ENCODE measurements at places on chromosomes 11 and 22.
A peak's percentile ranks its signal among the peaks of the same experiment; 100 is the strongest.

DNA sequence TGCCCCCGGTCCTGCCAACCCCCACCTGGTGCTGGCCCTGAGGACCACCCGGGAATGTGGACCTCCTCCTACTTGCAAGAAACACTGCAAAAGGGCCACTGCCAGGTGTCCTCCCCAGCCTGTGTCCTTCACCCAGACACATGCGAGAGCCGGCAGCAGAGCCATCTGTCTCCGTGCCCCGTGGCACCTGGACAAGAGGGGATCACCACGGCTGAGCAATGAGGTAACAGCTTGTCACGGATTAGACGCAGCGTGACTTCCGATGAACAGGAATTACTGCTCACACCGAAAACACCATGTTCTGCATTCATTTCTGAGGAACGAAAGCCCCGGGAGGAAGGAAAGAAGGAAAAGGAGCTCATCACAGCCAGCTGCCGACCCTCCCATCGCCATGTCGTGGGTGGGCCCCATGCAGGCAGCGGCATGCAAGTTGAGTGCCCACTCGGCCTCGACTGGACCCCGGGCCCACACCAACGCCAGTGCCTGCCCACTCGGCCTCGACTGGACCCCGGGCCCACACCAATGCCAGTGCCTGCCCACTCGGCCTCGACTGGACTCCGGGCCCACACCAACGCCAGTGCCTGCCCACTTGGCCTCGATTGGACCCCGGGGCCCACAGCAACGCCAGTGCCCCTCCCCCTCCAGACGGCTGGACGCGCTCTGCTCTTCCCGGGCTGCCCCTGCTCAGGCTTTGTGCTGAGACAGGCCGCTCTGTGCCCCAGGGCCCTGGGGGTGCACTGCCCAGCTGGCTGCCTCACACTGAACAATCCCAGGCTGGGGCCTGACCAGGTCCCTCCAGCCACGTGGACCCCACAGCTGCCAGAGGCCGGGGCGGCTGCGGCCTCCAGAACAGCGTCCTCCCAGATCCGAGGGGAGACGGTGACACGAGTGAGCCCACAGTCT is 22.0 kb downstream of the CHID1 start:
- no peak overlapping the region for H3K4me3 ChIP-seq
- no peak for DNase-seq
- no peak overlapping the region for H3K27ac ChIP-seq
- no peaks in the 10 kb centered on the region for H3K4me1 ChIP-seq
- no peaks in the 10 kb centered on the region for H3K36me3 ChIP-seq

DNA sequence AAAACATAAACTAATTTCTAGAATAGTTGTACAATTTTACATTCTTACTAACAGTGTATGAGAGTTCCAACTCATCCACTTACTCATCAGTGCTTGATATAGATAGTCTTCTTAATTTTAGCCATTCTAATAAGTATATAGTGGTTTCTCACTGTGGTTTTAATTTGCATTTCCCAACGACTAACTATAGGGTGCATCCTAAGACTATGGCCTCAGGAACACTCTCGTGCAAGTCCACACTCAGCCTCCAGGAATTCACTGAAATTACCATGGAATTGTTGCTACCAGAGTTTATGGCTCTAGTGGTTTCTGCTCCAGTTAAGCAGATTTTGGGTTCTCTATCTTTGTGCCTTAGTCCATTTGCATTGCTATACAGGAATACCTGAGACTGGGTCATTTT is 60.1 kb upstream of the GUCY1A2 start:
- no peak overlapping the region for H3K27ac ChIP-seq
- no peaks in the 10 kb centered on the region for H3K36me3 ChIP-seq
- no peak overlapping the region for H3K4me3 ChIP-seq
- H3K27me3 ChIP-seq: no peaks in the 10 kb centered on the region
- DNase-seq: no peak
- no peaks in the 10 kb centered on the region for H3K4me1 ChIP-seq

GRCh38 chr11:126477535-126478305 is 122.2 kb downstream of the ST3GAL4 start:
- H3K27ac ChIP-seq: peak overlapping the region; percentile 88
- peak; percentile 38 for DNase-seq
- H3K4me3 ChIP-seq: peak overlapping the region; percentile 52
- H3K4me1 ChIP-seq: peaks cover 15% of the 10 kb centered on the region
- no peaks in the 10 kb centered on the region for H3K27me3 ChIP-seq
- no peaks in the 10 kb centered on the region for H3K36me3 ChIP-seq

DNA sequence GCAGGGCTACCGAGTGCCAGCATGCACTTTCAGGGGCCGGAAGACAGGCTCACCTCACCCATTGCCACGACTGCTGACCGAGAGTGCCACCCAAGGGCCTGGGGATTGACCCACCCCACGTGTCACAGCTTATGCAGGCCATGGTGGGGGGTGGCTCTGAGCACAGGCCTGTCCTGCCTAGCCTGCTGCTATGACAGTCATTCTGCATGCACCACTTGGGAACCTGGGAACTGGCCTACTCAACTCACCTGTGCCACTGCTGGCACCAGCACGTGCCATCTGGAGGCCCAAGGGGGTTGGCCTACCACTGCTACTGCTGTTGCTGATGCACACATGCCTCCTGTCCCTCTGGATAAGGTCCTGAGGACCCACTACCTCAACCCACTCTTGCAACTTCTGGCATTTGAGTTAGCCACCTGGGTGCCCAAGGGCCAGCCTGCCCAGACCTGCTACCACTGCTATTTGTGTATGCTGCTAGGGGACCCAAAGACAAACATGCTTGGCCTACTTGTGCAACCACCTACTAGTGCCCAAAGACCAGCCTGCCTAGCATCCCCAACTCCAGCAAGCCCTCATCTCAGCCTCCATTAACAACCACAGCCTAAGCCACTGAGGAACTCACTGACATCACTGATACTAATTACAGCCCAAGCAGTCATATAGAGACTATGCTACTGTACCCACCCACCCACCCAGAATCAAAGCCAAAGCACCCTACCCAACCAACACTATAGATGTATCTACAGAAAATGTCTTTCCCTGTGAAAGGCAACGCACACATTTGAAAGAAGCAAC is 59.0 kb upstream of the NARS2 start:
- H3K36me3 ChIP-seq: peaks cover 5% of the 10 kb centered on the region
- H3K4me3 ChIP-seq: no peak overlapping the region
- H3K27me3 ChIP-seq: peaks cover 5% of the 10 kb centered on the region
- DNase-seq: no peak
- no peak overlapping the region for H3K27ac ChIP-seq

GRCh38 chr11:12806113-12806512 is 131.9 kb downstream of the TEAD1 start:
- no peaks in the 10 kb centered on the region for H3K36me3 ChIP-seq
- no peak overlapping the region for H3K4me3 ChIP-seq
- H3K4me1 ChIP-seq: peaks cover 9% of the 10 kb centered on the region
- H3K27me3 ChIP-seq: peaks cover 27% of the 10 kb centered on the region
- DNase-seq: no peak
- no peak overlapping the region for H3K27ac ChIP-seq

DNA sequence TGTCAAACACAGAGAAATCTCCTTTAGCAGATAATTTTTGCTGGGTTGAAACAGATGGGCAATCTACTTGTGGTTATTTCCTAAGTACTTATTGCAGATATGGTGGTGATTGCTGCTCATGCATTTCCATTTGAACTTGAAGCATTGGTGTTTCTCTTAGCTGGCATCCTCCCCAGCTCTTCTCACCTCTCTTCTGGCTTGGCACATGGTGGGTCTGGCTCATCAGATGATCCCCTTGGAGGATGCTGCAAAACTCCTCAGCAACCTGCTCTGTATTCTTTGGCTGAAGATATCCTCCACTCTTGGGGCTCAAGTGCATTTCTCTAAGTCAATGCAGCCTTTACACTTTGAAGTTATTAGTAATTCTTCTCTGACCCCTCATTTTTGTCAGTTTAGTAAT is 87.3 kb upstream of the MYO18B start:
- no peaks in the 10 kb centered on the region for H3K27me3 ChIP-seq
- H3K4me1 ChIP-seq: peaks cover 8% of the 10 kb centered on the region
- no peak overlapping the region for H3K27ac ChIP-seq
- H3K36me3 ChIP-seq: peaks cover 32% of the 10 kb centered on the region
- DNase-seq: no peak

- peaks cover 7% of the 10 kb centered on the region for H3K36me3 ChIP-seq
- peak; percentile 49 for DNase-seq
- H3K4me1 ChIP-seq: peaks cover 50% of the 10 kb centered on the region
- peak overlapping the region; percentile 86 for H3K4me3 ChIP-seq
- peak overlapping the region; percentile 87 for H3K27ac ChIP-seq
Observed at GRCh38 chr22:40178417-40179409, 988 bp downstream of the TNRC6B start.

GRCh38 chr11:125371431-125371935 is 124.6 kb downstream of the FEZ1 start:
- H3K36me3 ChIP-seq: no peaks in the 10 kb centered on the region
- no peak overlapping the region for H3K27ac ChIP-seq
- DNase-seq: no peak
- H3K4me3 ChIP-seq: no peak overlapping the region
- peaks cover 43% of the 10 kb centered on the region for H3K27me3 ChIP-seq

GRCh38 chr11:68460741-68461574 is at the start of gene PPP6R3:
TSS of gene PPP6R3 (plus strand) at chr11:68460752. CDS start at chr11:68537665, 76,913 bp downstream.
- peaks cover under 1% of the 10 kb centered on the region for H3K27me3 ChIP-seq
- H3K4me3 ChIP-seq: peak within 1 kb of the TSS; percentile 91
- H3K4me1 ChIP-seq: peaks cover 34% of the 10 kb centered on the region
- peak within 1 kb of the TSS; percentile 93 for H3K27ac ChIP-seq
- H3K36me3 ChIP-seq: peaks cover 3% of the 10 kb centered on the region

DNA sequence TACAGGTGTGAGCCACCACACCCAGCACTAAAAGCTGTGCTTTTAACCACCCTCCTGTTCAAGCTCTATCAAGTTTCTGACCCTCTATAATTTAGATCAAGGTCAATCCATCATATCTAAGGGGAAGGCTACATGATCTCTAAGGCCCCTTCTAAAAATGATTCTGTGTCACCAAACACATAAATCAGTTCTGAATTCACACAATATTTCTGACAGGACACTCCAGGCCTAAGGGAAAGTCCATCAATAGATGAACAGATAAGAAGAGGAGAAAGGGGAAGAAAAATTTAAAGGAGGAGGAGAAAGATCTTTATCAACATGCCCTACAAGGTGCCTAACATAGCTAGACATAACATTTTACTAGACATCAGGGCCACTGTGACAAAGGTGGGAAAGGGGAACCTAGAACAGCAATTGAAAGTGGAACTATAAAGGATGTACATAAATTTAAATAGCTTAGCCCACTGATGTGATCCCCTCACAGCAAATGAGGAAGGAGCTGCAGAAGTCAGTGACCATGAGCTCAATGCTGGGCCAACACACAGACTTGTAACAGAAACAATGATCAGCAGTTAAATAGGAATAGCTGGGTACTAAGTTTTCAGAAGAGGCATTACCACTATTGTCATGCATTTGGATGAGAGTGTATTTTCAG is 4.7 kb downstream of the PRCP start:
- H3K4me3 ChIP-seq: no peak overlapping the region
- H3K27me3 ChIP-seq: no peaks in the 10 kb centered on the region
- peaks cover 7% of the 10 kb centered on the region for H3K36me3 ChIP-seq

- H3K4me1 ChIP-seq: peaks cover 10% of the 10 kb centered on the region
- peak overlapping the region; percentile 82 for H3K4me3 ChIP-seq
- H3K27me3 ChIP-seq: peaks cover 3% of the 10 kb centered on the region
- peak overlapping the region; percentile 86 for H3K27ac ChIP-seq
Observed at GRCh38 chr11:34050581-34051348, 766 bp upstream of the CAPRIN1 start.

DNA sequence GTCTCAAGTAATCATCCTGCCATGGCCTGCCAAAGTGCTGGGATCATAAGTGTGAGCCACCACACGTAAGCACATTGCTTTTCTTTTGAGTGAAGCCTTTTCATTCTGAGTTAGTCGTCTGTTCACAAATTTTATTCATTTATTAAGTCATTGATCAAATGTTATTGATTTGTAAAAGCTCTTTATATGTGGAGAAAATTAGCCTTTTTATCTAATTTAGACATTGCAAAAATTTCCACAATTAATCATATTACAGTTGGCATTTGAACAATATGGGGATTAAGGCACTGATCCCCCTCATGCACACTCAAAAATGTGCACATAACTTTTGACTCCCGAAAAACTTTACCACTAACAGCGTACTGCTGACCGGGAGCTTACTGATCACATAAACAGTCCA is 7.5 kb upstream of the EMID1 start:
- peaks cover 14% of the 10 kb centered on the region for H3K4me1 ChIP-seq
- no peak overlapping the region for H3K4me3 ChIP-seq

DNA sequence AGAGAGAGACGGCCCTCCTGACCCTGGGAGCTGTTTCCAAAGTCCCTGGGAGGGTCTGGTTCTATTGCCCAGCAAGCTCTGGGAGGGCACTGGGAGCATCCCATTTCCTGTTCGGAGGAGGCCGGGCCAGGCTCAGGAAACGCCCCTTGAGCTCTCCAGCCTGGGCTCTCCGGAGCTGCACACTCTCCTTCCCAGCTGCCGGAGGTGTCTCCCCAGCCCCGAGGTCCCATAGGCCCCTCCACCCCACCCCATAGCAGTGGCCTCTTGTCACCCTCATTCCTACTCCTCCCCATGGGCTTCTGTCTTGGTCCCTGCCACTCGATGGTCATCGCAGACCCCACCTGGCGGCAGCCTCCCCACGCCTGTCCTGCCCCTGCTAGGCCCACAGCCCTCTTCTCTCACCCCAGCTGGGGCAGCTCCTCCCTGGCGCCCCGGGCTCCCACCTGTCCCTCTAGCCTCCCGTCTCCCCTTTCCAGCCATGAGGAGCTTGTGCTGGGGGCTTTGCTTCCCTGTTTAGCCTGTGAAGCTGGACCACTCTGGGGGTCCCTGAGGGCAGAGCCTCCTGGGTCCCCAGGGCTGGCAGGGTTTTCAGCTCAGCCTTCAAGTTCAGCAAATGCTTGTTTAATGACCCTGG is 2.8 kb downstream of the TSPAN32 start:
- peaks cover 6% of the 10 kb centered on the region for H3K36me3 ChIP-seq
- peak overlapping the region; percentile 80 for H3K27ac ChIP-seq
- DNase-seq: no peak
- H3K27me3 ChIP-seq: no peaks in the 10 kb centered on the region

- H3K4me1 ChIP-seq: peaks cover 2% of the 10 kb centered on the region
- no peak overlapping the region for H3K27ac ChIP-seq
- no peak overlapping the region for H3K4me3 ChIP-seq
Observed at GRCh38 chr11:64660706-64661105, 62.3 kb downstream of the NRXN2 start.

DNA sequence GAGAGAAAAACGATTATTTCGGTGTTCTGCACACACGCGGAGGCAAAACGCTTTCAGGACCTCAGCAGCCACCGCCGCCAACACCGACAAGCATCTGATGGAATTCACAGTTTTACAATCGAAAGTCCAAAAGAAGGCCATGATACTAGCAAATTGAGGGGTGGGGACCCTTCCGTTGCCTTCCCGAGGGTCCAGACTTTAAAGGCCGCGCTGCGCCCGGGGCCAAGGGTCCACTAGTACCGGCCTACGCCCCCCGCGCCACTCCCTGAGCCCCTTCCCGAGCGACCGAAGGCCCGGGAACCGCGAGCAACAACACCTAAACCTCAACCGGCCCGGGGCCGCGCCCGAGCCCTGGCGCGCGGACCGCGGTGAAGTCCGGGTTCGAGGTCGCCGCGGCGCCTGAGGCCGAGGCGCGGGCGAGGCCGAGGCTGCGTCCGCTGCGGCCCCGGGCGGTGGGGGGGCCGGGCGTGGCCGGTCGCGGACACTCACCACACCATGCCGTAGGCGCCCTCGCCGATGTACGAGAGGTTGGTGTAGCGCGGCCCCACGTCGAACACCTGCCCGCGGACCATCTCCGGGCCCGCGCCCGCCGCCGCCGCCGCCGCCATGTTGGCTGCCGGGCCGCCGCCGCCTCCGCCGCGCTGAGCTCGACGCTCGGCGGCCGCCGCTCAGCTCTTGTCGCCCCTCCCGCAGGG is 465 bp downstream of the MAPK1 start:
- H3K27me3 ChIP-seq: no peaks in the 10 kb centered on the region
- no peak for DNase-seq
- H3K4me1 ChIP-seq: peaks cover 32% of the 10 kb centered on the region
- peaks cover 18% of the 10 kb centered on the region for H3K36me3 ChIP-seq
- peak overlapping the region; percentile 85 for H3K27ac ChIP-seq

Data from activated naive CD8-positive, alpha-beta T cell treated with anti-CD3 and anti-CD28 coated beads, Interleukin-2, amount 10 ng/mL, durations not matched to agents 7 days and 5 days (primary cell).